ENCODE measurements at places on chromosomes 6 and 20.
A peak's percentile ranks its signal among the peaks of the same experiment; 100 is the strongest.

DNA sequence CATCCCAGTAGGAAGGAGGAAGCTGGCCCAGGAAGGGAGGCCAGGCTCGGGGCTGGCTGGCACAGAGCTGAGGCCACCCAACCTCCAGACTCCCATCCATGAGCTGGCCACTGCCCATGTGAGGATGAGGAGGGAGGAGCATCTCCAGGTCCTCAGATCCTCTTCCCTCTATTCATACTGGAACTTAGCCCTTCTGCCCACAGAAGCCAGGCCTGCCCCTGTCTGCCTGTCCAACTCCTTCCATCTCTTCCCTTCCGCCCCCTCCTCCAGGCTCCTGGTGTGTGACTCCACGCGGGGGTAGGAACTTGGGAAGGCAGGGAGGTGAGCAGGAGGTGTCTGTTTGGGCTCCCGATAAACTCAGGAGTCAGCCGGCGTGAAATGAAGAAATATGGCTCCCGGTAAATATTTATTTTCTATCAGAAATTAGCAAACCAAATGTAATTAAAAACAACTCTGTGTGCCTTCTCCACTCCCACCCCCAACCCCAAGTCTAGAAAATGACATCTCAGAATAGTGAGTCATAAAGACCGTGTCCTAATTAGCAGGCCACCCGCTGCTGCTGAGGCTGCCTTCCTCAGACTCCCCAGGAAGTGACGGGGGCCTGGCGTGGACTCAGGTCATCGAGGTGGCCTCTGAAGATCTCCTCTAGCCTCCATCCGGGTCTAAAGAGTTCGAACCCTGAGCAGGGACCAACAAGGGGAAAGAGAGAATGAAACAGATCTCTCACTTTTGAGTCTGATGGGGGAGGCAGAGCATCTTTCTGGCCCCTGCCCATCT is 81.9 kb downstream of the MDGA1 start:
- DNase-seq: no peak

DNA sequence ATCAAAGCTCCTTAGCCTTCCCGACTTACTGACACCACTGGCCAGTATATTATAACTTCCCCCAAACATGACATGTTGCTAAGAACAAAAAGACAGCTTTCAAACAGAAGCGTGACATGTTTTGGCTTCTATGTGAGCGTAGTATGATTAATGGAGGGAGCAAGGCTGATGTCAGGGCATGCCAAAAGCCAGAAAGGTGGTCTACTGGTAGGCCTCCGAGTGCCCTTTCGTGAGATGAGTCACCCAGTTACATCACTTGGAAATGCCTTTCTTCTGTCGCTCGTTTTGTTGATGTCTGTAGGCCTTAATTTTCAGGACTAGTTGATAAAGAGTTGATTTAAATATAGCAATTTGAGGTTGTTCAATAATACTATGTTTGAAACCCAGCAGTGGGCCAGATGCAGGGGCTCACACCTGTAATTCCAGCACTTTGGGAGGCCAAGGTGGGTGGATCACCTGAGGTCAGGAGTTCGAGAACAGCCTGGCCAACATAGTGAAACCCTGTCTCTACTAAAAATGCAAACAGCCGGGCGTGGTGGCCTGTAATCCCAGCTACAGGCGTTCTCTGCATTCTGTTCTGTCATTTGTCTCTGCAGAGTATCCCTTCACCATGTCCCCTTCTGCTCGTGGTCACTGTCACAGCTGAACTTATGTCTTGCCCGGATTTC is 53.3 kb downstream of the CNKSR3 start:
- DNase-seq: no peak

- no peak for DNase-seq
Observed at GRCh38 chr20:56392881-56393482, 537 bp downstream of the CSTF1 start.

GRCh38 chr6:2843138-2843740 is 1.6 kb upstream of the SERPINB1 start:
- DNase-seq: no peak

DNA sequence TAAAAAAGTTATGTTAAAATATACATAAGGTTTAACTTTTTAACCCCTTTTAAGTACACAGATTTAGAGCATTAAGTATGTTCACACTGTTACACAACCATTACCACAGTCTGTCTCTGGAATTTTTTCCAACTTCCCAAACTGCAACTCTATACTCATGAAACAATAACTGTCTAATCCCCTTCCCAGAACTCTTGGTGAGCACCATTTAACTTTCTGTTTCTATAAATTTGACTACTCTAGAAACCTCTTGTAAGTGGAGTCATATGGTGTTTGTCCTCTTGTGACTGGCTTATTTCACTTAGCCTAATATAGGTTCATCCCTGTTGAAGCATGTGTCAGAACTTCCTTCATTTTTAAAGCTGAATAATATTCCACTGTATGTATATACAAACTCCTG is 98.1 kb downstream of the MAP3K7 start:
- DNase-seq: no peak

GRCh38 chr20:24718696-24719095 is 230.4 kb upstream of the CST7 start:
- DNase-seq: no peak

GRCh38 chr6:142395768-142396231 is 94.0 kb downstream of the ADGRG6 start:
- DNase-seq: no peak

DNA sequence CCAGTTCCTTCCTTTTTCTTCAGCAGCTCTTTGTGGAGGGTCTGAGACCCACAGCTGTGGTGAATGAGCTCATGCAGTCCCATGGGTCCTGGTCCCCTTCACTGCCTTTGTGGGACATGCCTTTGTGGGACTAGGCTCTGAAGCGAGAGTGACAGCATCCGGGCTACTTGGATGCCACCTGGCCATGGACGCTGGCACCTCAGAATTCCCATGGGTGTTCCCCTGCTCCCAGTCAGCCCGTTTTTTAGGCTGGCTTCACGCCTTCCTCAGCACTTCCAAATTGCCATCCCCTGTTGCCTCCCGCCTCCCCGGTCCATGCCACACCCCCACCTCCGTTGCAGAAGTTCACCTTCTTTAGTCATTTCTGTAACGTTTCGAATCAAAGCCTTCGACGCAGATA is 45.1 kb downstream of the RAMACL start:
- DNase-seq: no peak

DNA sequence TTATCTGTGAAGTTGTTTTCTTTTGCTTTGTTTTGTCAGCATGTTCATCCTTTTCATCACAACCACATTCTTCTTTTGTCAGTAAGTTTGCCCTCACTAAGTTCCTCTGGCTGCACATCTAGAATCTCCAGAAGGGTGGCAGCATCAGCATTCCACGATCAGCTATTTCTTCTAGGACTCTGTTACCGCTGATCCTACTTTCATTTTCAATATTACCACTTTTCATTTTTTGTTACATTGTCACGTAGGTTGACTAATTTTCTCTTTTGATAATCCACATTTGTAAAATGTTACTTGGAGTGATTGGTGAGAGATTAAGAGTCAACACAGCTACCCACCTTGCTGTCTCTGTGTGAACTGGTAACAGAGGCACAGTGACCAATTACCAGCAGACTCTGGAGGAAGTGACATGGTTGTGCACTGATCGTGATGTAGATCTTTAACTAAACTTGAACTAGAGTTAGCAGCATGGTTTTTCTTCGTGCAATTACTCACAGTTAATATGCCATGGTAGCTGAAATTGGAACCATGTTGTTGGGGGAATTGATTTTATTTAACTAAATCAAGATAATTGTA is 307.9 kb upstream of the SLC35B3 start:
- no peak for DNase-seq

- DNase-seq: no peak
Observed at GRCh38 chr20:35027301-35027700, 65.3 kb downstream of the TRPC4AP start.

- no peak for DNase-seq
Observed at GRCh38 chr20:906001-906520, 10.1 kb downstream of the ANGPT4 start.

DNA sequence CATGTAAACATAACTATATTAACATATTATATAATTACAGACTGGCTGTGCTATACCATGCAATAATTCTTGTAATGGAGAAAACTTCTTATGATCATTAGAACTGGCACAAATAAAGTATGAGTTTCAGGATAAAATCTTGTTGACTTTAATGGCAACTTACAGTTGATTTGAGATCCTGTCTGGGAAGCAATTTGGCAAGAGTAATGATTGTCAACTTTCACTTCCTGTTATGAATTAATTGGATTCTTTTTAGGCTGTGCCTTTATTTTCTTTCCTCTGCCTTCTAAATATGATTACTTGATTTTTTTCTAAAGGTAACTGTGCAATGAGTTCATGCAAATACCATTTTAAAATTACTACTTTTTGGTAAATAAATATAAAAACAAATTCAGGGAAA is 158.1 kb upstream of the B3GAT2 start:
- no peak for DNase-seq

GRCh38 chr6:31729515-31729978 is 448 bp upstream of the DDAH2 start:
- DNase-seq: peak; percentile 68

GRCh38 chr6:34663831-34664255 is 32.7 kb downstream of the ILRUN start:
- DNase-seq: no peak

DNA sequence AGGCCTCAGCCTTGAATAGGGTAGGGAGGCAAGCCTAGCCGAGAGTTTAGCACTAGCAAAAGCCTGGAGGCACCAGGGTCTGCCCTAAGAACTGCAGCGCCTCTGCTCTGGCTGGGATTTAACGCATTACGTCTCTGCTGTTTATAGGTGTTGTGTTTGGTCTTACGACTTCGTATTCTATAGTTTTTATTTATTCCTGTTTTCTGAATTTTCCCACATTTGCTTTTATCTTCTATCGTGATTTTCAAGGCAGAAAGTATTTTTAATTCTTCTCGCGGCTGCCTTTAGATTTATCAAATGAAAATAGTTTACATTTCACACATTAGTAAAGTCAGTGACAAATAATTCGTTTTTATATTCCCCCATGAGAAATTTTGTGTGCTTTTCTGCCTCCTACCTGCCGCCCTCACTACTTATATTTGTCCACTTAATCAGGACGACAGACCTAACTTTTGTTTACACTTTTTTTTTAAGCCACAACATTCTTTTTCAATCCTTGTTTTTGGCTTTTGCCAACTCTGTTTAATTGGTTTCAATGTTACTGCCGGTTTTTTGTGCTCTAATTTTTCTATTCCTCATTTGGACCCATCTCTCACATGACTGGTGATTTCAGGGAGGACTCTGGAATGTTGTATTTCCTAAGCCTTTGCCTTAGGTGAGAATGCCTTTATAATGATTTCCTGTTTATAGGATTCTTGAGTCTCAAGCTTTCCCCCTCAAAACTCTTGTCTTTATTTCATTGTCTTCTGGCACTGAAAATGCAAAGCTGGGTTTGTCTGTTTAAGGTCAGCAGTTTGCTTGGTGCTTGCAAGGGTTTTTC is 1.3 kb upstream of the LZTS3 start:
- DNase-seq: no peak

GRCh38 chr6:157596886-157597285 is 215.9 kb downstream of the ZDHHC14 start:
- DNase-seq: no peak

- DNase-seq: no peak
Observed at GRCh38 chr6:26660000-26660361, 435 bp upstream of the ZNF322 start.

DNA sequence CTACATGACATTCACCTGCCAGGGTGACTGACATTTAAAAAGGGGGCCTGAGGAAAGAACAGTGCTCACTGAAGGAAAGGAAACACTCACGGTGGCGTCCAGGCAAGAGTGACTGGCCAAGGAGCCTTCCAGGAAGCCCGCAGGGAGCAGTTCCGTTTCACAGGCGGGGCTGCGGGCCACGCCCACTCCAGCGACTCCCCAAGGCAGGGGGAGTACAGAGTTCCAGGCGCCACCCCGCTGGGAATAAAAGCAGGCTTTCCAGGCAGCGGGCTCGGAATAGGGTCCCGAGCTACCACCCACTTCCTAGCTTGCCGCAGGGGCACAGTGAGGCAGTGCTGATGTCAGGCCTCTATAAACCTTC is 34.2 kb downstream of the PKIG start:
- no peak for DNase-seq

- no peak for DNase-seq
Observed at GRCh38 chr6:29516108-29516507, 28.4 kb upstream of the MAS1L start.

DNA sequence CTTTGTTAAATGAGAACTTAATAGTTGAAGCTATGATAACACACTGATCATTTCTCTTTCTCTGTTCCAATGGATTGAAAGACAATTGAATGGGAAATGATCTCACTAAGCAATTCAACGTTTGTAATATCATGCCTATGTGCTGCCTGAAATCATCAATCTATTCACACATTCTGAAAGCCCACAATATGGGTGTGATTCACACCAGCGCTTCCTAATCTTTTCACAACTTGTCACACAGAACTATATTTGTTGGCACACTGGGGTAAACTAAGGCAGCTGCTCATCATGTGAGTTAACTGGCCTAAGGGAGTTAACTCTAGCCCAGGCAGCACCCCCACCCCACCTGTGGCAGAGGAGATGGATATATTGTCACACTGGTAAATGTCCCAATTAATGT is 37.1 kb upstream of the UTRN start:
- DNase-seq: no peak

- no peak for DNase-seq
Observed at GRCh38 chr6:27168586-27169443, 78.7 kb upstream of the PRSS16 start.

- no peak for DNase-seq
Observed at GRCh38 chr6:85401186-85402021, 48.5 kb upstream of the NT5E start.

Measured in activated CD8-positive, alpha-beta memory T cell treated with anti-CD3 and anti-CD28 coated beads for 1 hour (primary cell).